ENCODE measurements at places on chromosomes 2 and 18.

- no peak for DNase-seq
Measured at GRCh38 chr2:238362626-238363025, 42.3 kb downstream of the TRAF3IP1 start.

DNA sequence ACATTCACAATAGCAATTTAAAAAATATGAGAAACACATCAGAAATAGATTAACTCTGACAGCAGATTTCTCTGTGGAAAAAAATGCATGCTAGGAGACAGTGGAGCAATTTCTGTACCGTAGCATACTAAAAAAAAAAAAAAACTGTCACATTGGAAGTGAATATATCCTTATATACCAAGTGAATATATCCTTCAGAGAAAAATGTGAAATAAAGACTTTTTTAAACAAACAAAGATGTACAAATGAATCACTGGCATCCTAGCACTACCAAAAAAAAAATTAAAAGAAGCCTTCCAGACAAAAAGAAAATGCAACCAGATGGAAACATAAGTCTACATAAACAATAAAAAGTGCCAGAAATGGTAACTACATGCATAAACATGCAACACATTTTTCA lies 169.4 kb downstream of the NBAS start:
- DNase-seq = no peak

GRCh38 chr2:176421297-176422050 lies 152.2 kb downstream of the MTX2 start:
- DNase-seq = no peak

- no peak for DNase-seq
Measured at GRCh38 chr2:168614172-168615018, 158.3 kb downstream of the CERS6 start.

- peak; percentile 82 for DNase-seq
Measured at GRCh38 chr2:230781130-230781797, 68.6 kb downstream of the CAB39 start.

DNA sequence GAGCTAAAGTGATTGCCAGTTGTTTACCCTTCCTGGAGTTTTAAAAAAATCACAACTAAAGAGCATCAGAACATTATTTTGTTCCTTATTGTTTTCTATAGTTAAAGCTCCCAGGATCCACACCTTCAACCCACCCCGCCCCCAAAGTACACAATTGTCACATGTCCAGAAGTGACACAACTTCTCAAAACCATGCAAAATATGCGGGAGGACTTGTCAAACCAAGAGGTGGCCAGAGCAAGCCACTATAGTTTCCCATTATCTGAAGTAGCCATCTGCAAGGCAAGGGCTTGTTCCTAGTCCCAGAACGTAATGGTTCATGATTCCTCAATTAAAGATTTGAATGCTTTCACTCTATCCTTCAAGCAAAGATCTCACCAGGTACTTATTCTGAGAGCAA lies 9.9 kb upstream of the INO80C start:
- DNase-seq = no peak

- DNase-seq = no peak
Measured at GRCh38 chr2:134504586-134505336, 214.0 kb downstream of the TMEM163 start.

GRCh38 chr2:110777531-110778311 lies 45.3 kb downstream of the ACOXL start:
- no peak for DNase-seq

DNA sequence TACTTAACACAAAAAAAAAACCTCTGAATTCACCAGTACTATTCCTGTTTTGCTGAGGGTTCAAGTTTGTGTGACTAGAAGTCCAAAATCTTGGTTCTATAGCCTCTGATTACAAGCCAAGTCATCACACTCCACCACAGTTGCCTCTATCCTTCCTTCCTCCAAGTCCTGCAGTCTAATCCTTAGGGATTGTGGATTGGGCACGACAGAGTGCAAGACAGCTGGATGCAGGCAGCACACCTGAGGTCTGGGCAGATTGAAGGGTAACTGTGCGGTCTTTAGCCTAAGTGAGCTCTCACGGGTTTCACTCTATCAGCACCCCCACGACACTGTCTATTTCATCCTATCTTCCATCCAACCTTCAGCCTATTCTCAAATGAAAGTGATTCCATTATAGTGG lies 299.4 kb upstream of the ID2 start:
- DNase-seq = no peak

DNA sequence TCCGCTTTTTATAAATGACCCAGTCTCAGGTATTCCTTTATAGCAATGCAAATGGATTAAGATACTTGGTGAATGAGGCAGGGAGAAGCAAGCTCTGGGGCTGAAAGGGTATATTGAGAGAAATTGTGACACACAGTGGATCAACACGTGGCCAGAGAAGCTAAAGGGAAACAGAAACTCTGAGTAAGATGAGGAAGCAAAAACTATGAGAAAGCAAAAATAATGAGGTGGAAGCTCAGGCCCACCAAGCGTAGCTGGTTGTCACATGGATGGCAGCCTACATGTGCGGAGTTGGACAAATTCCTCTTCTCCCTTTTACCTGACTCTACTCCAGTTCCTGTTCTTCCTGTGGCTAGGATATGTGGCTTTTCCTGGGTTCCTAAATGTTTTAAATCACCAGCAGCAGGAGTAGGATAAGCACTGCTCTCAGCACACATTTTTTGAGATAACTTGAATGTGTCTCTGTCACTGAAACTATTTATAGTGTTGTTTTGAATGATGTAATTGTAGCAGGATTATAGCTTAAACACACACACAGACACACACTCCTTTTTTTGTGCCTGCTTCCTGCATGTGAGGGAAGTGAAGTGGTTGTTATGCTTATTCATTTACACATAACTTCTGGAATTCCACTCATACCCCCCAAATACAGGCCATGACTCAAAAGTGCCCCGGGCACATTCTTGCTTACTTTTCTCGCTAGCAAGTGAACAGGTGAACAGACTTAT lies 30.1 kb upstream of the EPC2 start:
- peak; percentile 63 for DNase-seq

GRCh38 chr2:69946351-69947324 lies 14.8 kb downstream of the ASPRV1 start:
- DNase-seq = peak; percentile 84

- DNase-seq = no peak
Measured at GRCh38 chr2:182069416-182069815, 83.8 kb downstream of the PPP1R1C start.

DNA sequence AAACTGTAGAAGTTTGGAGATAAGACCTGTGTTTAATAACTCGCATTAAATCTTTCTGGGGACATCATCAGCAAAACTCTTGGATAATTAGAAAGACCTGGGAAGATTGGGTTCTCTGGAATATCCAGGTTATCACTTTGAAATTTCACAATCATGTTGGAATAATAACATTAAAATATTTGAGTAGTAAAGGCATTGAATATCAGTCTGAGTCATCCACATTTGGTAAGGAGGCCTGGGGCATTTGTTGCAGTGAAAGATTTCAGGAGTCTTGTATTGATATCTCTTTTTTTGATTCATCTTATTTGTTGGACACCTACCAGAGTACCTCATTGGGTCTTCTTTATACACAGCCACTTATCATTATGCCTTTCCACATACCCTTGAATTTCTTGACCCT lies 95.9 kb downstream of the EPB41L5 start:
- DNase-seq = no peak

- no peak for DNase-seq
Measured at GRCh38 chr18:37380546-37381110, 185.0 kb downstream of the CELF4 start.

DNA sequence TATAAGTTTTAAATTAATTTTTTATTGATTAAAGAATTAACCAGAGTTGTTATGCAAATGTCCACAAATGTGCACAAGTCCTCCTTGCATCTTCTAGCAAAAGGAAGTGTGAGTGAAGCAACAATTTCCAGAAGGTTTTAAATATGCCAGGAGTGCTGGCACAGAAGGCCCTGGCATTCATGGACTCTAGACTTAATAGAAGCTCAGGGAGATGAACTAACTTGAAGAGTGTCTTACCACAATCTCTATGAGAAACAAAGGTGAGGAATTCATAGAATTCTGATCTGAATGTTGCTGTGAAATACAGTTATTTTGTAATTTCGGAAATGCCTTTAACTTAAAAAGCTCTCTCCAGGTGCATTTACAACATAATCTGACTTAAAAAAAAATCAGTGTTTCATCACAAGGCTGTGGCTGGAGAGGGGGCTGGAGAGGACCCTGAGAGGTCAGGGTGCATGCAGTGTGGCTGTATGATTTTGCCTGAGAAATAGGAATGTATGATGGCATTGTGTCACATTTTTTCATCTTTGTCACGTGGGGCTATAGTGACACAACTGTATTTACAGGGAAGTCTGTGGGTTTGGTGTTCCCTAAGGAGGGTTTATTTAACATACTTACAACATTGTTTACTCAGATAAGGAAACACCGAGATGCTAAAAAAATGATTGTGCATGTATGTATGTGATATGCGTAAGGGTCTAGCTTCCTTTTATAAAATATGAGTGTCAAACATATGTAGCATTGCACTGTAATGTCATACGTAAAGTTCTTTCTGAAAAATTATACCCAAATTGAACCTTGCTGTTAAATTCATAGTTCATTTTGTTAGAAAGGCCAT lies 66.2 kb downstream of the MAP4K4 start:
- no peak for DNase-seq

DNA sequence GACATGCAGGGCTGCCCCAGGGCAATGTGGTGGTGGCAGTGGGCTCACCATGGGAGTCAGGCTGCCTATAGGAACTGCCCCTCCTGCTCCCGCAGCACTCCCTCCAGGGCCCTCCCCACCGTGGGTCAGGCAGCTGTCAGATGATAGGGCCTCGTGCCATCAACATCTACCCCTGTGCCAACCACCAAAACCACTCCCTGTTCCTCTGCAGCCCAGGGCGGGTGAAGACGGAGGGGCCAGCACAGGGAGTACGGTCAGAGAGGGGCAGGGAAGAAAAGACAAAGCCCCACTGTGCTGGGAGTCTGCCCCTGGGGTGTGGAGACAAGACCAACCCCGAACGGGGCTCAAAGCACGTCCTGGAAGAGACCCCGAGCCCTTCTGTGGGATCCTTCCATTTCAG lies 97.4 kb downstream of the TNS1 start:
- no peak for DNase-seq

- peak; percentile 66 for DNase-seq
Measured at GRCh38 chr2:85327160-85327821, 498 bp downstream of the TGOLN2 start.

DNA sequence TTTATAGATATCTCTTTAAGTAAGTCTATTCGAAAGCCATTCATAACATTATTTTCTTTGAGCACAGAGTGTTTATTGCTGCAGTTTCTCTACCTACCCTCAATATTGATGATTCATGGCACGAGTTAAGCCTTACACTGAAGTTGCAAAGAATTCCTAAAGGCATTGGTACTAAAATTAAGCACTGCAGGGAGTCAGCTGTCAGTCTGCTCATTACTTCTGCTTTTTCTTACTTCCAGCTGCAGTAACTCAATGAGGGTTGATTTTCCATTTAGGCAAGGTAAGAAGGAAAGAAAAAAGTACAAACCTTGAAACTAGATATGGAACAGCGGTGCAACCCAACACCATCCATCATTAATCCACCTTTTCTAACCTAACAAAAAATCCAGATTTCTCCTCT lies 65.2 kb downstream of the RNF152 start:
- DNase-seq = no peak

DNA sequence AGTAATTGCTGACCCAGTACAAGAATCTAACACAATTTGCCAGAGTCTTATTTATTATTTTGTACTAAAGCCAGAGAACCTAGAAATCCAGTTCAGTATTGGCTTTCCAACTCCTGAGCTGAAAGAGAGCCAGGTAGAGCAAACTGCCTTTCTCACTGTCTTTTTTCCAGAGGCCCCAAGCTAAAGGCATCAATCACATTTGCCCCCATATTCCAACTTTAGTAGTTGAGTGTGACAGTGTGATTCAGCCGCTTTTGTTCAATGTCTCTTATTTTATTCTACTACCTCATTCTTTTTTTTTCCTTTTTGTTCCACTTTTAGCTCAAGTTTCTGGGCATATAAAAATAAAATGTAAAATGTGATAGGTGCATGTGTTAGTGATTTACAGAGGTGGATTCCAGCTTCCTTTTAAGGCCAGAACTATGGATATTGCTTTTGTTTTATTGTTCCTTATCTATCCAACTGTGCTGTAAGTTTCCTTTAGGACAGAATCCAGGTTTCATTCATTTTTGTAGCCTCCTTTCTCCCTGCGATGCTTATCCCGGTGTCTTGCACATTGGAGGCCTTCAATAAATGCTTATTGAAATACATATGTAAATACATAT lies 153.0 kb downstream of the ZEB2 start:
- DNase-seq = no peak

- no peak for DNase-seq
Measured at GRCh38 chr2:177074099-177074710, 138.4 kb upstream of the HNRNPA3 start.

- peak; percentile 85 for DNase-seq
Measured at GRCh38 chr18:2641638-2642037, 13.9 kb upstream of the SMCHD1 start.

DNA sequence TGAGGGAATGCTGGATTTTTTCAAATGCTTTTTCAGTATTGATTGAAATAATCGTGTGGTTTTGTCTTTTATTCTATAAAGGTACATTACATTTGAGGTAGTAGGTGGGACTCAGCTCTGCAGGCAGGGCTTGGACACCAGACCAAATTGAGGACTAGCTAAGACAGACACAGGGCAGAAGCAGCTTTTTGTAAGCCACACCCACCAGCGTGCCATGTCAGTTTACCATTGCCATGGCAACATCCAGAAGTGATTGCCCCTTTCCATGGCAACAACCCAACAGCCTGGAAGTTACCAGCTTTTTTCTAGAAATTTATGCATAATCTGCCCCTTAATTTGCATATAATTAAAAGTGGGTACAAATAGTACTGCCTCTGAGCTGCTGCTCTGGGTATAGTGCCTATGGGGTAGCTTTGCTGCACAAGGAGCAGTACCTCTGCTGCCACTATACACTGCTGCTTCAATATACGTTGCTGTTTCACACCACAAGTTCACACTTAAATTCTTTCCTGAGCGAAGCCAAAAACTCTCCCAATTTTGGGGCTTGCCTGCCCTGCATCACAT lies 23.6 kb upstream of the VWA3B start:
- DNase-seq = no peak

GRCh38 chr2:3911882-3912455 lies 208.6 kb downstream of the DCDC2C start:
- DNase-seq = no peak

GRCh38 chr2:79612999-79613398 lies 100.1 kb downstream of the CTNNA2 start:
- no peak for DNase-seq

- no peak for DNase-seq
Measured at GRCh38 chr18:26164571-26164970, 30.9 kb downstream of the PSMA8 start.
